ENCODE measurements at places on chromosomes 2 and 18. TPM values are rescaled to one million over a fixed set of nuclear protein-coding genes. Genes with fewer than 3 reads are reported as not detected.

SEMA4F gene
- total RNA-seq: 13.9 TPM

PFN4 gene
- 0.44 TPM for total RNA-seq

SAG gene
- not detected for total RNA-seq

CFAP53 gene
- total RNA-seq: not detected

EPAS1 gene
- 77.0 TPM for total RNA-seq

DNA sequence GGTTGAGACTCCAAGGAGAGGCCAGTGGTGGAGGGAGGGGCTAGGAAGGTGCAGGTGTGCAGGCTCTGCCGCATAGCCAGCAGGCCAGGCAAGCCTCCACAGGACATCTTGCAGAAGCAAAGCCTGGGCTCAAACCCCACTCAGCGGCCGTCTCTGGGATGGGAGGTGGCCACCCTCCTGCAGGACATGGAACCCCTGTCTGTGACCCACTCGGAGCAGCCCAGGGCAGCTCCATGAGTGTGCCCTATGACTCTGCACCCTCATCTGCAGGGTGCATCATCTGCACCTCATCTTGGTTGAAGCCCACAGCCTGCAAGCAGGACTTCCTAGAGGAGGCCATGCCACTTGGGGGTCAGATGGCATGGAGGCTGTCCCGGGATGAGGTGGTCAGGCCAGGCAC is 46.3 kb downstream of the GPC1 start:
- H3K27me3 ChIP-seq: no peaks in the 10 kb centered on the region
- DNase-seq: no peak
- no peak overlapping the region for H3K27ac ChIP-seq
- H3K36me3 ChIP-seq: no peaks in the 10 kb centered on the region

GRCh38 chr2:187876554-187876953 is 322.3 kb upstream of the TFPI start:
- DNase-seq: no peak
- no peaks in the 10 kb centered on the region for H3K36me3 ChIP-seq
- no peak overlapping the region for H3K4me3 ChIP-seq
- H3K27ac ChIP-seq: no peak overlapping the region
- H3K27me3 ChIP-seq: no peaks in the 10 kb centered on the region

DNA sequence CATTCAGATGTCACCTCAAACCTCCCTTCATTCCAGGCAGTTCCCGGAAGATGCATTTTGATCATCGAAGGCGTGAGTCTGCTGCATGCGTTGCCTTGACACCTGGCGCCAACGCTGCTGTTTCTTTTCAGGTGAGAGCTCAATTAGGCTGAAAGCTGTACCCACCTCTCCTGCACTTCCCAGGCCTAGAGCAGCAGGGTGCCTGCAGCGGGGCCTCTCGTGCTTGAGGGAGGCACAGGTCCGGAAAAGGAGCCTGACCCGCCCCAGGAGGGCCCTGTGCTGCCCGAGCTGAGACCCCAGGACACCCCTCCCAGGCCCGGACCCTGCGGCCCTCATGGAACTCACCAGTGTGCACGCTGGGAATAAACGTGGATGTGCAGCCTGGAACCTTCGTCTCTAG is 31.4 kb upstream of the KCNG2 start:
- H3K36me3 ChIP-seq: no peaks in the 10 kb centered on the region
- H3K27ac ChIP-seq: no peak overlapping the region
- no peaks in the 10 kb centered on the region for H3K4me1 ChIP-seq
- H3K4me3 ChIP-seq: no peak overlapping the region
- DNase-seq: no peak
- H3K27me3 ChIP-seq: peaks cover 34% of the 10 kb centered on the region

- no peak overlapping the region for H3K4me3 ChIP-seq
- no peak for DNase-seq
- H3K4me1 ChIP-seq: no peaks in the 10 kb centered on the region
- H3K27me3 ChIP-seq: no peaks in the 10 kb centered on the region
Measured at GRCh38 chr18:12820506-12820905, 63.5 kb downstream of the PTPN2 start.

- DNase-seq: no peak
- no peak overlapping the region for H3K27ac ChIP-seq
- no peak overlapping the region for H3K4me3 ChIP-seq
Measured at GRCh38 chr2:215811003-215811402, 202.3 kb downstream of the MREG start.

DNA sequence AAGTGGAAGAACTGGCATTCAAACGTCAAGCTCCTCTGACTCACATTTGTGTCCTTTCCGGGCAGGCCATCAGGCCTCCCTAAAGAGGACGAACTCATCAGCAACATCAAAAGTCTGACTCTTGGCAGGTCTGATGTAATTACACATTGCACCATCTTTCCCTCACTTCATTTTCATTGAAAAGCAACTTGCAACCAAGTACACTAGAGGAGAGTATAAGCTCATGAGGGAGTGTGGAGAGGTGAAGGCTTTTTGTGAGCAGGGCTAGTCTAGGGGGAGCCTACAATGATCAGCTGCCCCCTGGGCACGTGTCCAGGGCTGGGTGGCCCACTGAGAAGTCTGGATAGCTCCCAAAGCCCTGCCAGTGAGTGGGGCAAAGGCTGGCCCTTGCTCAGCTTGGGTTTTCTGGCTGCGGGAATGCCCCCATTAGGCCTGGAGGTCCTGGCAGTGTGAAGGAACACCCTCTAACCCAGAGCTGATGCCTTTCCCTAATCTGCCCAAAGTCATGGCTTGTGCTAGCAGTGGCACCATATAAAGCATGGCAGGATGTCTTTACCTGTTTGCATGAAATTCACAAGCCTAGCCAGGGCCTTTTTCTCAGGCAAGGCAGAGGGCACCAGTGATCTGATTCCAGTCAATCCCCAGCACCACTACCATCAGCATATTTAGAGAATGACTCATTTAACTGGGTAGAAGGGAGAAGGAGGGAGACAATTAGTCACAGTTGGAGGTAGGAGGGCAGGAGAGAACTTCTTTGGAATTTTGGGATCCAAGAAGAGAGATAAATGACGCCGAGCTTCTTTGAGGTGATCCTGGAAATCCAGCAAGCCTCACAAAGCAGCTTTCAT is 8.5 kb upstream of the DAW1 start:
- no peaks in the 10 kb centered on the region for H3K27me3 ChIP-seq
- peak overlapping the region; percentile 37 for H3K4me3 ChIP-seq
- H3K4me1 ChIP-seq: peaks cover 22% of the 10 kb centered on the region
- H3K36me3 ChIP-seq: no peaks in the 10 kb centered on the region
- peak; percentile 95 for DNase-seq

GRCh38 chr2:10324095-10324832 is 21.6 kb downstream of the HPCAL1 start:
- no peak overlapping the region for H3K27ac ChIP-seq
- H3K36me3 ChIP-seq: peaks cover 29% of the 10 kb centered on the region
- no peak overlapping the region for H3K4me3 ChIP-seq

DNA sequence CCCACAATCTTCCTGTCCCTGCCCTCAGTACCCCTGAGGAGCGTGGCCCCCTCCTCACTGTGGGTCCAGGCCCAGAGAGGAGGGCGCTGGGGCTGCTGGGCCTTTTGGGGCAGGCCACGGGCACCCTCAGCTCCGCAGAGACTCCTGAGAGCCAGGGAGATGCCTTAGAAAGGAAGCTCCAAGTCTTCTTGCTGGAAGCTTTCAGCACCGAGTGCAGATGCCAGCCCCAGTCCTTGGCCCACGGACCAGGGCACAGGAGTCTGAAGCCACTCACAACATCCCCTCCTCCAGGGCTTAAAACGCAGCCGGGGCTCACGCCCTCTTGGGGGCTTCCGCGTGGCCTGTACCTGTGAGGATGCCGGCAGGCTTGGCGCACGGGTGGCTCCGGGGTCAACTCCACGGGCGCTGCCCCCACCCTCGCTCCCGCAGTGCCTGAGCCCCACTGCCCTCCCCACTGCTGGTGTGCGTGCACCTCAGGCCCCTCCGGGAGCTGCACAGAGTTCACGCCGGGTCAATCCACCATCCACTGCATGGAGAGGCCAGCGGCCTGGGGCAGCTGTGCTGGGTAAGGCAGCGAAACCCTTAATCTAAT is 72.1 kb upstream of the CTDP1 start:
- H3K4me3 ChIP-seq: no peak overlapping the region
- H3K27me3 ChIP-seq: 0 out of 2 replicates have a peak, but pooled peaks cover 6% of the 10 kb centered on the region
- no peaks in the 10 kb centered on the region for H3K36me3 ChIP-seq
- peaks cover 7% of the 10 kb centered on the region for H3K4me1 ChIP-seq
- DNase-seq: no peak
- no peak overlapping the region for H3K27ac ChIP-seq

DNA sequence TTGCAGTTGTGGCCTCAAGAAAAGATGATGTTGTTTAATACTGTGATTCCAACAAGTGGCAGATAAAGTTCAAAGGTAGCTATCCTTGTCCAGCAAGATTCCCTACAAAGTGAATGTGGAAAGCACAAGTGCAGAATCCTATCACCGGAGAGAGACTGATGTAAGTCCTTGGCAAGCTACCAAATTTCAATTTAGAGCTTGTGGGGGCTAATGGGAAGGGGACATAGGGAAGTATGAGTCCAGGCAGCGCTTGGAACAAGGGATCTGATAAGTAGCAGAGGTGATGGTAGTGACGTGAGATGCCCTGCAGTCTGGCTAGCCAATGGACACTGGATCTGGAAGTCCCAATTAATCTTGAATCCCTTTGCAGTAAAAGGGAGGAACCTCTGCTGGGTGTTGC is 165.2 kb upstream of the DTNA start:
- no peak for DNase-seq
- no peak overlapping the region for H3K4me3 ChIP-seq
- H3K36me3 ChIP-seq: no peaks in the 10 kb centered on the region
- no peaks in the 10 kb centered on the region for H3K27me3 ChIP-seq
- no peaks in the 10 kb centered on the region for H3K4me1 ChIP-seq

DNA sequence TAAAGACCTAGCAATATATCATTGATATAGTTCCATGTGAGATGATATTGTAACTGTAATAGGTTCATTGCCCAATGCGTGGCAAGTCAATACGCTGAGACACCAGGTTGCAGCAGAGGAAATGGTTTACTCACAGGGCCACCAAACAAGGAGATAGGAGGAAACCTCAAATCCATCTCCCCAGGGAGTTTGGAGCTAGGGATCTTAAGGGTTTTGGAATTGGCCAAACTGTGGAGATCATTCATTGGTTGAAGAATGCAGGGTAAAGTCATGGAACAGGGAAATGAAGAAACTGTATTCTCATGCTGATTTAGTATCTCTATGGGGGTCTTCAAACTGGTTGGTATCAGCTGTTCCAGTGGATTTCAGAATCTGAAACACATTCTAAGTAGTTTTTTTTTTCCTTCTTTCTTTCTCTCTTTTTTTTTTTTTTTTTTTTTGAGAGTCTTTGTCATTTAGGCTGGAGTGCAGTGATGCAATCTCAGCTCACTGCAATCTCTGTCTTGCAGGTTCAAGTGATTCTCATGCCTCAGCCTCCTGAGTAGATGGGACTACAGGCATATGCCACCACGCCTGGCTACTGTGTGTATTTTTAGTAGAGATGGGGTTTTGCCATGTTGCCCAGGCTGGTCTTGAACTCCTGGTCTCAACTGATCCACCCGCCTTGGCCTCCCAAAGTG is 30.7 kb upstream of the PPM1B start:
- H3K36me3 ChIP-seq: no peaks in the 10 kb centered on the region
- no peak overlapping the region for H3K27ac ChIP-seq
- H3K4me3 ChIP-seq: no peak overlapping the region
- H3K4me1 ChIP-seq: peaks cover 11% of the 10 kb centered on the region
- H3K27me3 ChIP-seq: no peaks in the 10 kb centered on the region

GRCh38 chr2:13193075-13193474 is 476.3 kb downstream of the TRIB2 start:
- no peak overlapping the region for H3K27ac ChIP-seq
- no peaks in the 10 kb centered on the region for H3K4me1 ChIP-seq
- H3K36me3 ChIP-seq: no peaks in the 10 kb centered on the region
- DNase-seq: no peak

GRCh38 chr2:12031866-12032265 is 285.4 kb downstream of the LPIN1 start:
- DNase-seq: no peak
- peaks cover 24% of the 10 kb centered on the region for H3K4me1 ChIP-seq
- no peaks in the 10 kb centered on the region for H3K36me3 ChIP-seq
- no peak overlapping the region for H3K4me3 ChIP-seq
- no peaks in the 10 kb centered on the region for H3K27me3 ChIP-seq
- H3K27ac ChIP-seq: no peak overlapping the region

GRCh38 chr2:217387776-217388387 is 528.0 kb upstream of the TNP1 start:
- no peak overlapping the region for H3K4me3 ChIP-seq
- peak; percentile 73 for DNase-seq
- H3K4me1 ChIP-seq: peaks cover 8% of the 10 kb centered on the region
- H3K27ac ChIP-seq: 0 out of 2 replicates have a peak overlapping the region, but pooled peaks have one; percentile 11
- H3K27me3 ChIP-seq: no peaks in the 10 kb centered on the region

Data from PC-3 (cell line).